ENCODE measurements at places on chromosomes 4 and X.

DNA sequence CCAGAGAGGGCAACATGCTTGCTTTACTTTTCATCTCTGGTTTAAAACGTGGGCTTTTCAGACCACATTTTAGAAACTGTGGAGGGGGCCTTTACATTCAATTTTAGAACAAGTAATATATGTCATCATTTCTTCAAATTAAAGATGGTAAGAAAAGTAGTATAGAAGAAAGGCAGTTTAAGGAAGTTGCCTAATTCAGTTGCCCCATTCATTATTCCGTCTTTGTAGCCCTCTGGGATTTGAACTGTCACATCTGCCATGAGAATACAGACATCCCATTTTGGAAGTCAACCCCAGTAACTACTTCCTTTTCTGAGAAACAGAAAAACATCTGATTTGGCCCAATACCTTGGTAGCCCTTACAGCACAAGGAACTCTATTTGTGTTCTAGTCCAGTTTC lies 61.2 kb downstream of the PASD1 start:
- peak; percentile 14 for DNase-seq

GRCh38 chrX:153954558-153955227 lies 10.2 kb upstream of the RENBP start:
- DNase-seq, result no peak

DNA sequence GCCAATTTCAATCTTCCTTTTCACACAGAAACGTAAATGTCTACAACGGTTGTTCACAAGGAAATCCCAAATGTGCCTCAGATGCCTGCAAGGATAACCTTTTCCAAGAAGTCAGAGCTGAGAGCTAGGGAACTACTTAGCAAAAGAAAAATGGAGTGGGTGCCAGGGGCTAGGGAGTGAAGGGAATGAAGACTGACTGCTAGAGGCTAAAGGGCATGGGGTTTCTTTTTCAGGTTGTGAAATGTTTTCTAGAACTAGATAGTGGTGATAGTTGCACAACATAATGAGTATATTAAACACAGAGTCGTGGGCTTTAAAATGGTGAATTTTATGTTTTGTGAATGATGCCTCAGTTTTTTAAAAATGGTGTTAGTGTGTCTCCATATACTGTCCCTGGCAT lies 53.4 kb downstream of the CD99L2 start:
- DNase-seq, result peak; percentile 0

- DNase-seq, result no peak
Measured at GRCh38 chr4:123055943-123056342, 133.5 kb upstream of the NUDT6 start.

GRCh38 chr4:112853662-112854256 lies 195.7 kb upstream of the ANK2 start:
- DNase-seq, result no peak

All from GF-D8 (cell line).